ENCODE measurements at places on chromosomes 1 and 21.
A peak's percentile ranks its signal among the peaks of the same experiment; 100 is the strongest.

GRCh38 chr1:111538343-111539025, 35.1 kb upstream of the ADORA3 start:
- H3K36me3 ChIP-seq: no peaks in the 10 kb centered on the region
- no peak for DNase-seq
- peaks cover 9% of the 10 kb centered on the region for H3K27me3 ChIP-seq

DNA sequence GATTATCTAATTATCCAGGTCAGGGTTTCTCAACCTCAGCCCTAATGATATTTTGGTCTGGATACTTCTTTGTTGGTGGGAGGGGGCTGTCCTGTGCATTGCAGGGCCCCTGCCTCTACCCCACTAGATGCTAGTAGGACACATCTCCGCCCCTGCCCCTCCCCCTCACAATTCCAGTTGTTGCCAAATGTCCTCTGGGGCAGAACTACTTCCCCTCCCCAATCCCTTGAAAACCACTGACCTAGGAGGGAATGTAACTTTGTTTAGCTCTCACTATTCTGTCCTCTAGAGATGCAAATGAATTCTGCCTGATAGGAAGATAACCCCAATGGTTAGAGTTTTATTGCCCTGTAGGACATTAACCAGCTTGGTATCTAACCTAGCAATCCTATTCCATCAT, 8.1 kb downstream of the CACNA1S start:
- no peaks in the 10 kb centered on the region for H3K4me1 ChIP-seq
- no peak for DNase-seq
- H3K4me3 ChIP-seq: no peak overlapping the region
- H3K27me3 ChIP-seq: no peaks in the 10 kb centered on the region
- no peak overlapping the region for H3K27ac ChIP-seq

DNA sequence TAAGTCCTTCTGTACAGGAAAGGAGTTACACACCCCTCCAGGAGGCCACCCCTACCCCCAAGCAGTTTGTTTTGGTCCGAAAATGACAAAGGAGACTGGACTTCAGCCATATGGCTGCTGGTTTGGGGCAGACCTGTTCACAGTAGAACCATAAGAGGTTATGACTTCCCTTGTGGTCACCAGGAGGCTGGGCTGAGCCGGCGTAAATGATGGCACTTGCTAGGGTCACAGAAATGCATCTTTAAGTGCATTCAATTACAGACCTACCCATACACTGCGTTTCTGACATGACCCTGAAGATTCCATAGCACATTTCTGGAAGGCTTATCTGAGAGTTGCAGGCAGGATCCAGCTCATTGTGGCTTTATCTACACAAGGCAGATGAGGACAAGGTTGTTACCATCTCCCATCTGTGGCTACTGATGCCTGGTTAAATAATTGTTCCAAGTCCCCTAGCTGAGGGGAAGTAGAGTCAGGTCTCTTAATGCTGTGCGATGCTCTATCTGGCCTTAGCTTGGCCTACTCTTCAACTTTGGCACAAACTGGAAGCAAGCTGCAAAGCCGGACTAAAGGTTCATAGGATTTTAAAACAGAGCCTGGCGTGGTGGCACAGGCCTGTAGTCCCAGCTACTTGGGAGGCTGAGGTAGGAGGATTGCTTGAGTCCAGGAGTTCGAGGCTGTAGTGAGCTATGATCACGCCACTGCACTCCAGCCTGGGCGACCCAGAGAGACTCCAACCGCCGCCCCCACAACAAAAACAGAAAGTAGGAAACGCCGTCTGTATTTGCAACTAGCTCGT, 1.7 kb upstream of the TRIM67 start:
- no peak for DNase-seq
- no peak overlapping the region for H3K27ac ChIP-seq
- no peaks in the 10 kb centered on the region for H3K36me3 ChIP-seq
- H3K27me3 ChIP-seq: peaks cover 65% of the 10 kb centered on the region

DNA sequence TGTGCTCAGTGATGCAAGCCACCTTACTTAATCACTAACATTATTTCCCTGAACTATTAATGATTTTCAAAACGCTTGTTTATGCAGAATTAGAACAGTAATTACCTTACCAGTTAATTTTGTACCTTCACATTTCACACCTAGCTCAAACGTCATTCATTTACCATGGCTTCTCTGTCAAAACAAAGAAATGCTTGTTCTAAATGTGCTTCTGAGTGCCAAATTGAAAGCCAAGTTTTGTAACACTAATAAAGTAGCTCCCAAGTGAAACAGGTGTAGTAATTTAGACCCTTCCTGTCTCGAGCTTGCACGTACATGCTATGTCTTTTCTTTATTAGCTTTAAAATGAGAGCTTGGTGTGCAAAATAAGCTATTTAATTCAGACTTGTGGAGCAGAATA, 533.7 kb upstream of the PKN2 start:
- no peak overlapping the region for H3K4me3 ChIP-seq
- no peaks in the 10 kb centered on the region for H3K4me1 ChIP-seq
- no peak for DNase-seq
- no peaks in the 10 kb centered on the region for H3K27me3 ChIP-seq
- no peak overlapping the region for H3K27ac ChIP-seq

GRCh38 chr1:208565756-208566440, 321.7 kb upstream of the PLXNA2 start:
- H3K36me3 ChIP-seq: peaks cover 2% of the 10 kb centered on the region
- peaks cover 43% of the 10 kb centered on the region for H3K27me3 ChIP-seq
- no peak overlapping the region for H3K27ac ChIP-seq
- H3K4me3 ChIP-seq: no peak overlapping the region
- DNase-seq: no peak
- H3K4me1 ChIP-seq: no peaks in the 10 kb centered on the region

- DNase-seq: no peak
- no peak overlapping the region for H3K27ac ChIP-seq
- no peaks in the 10 kb centered on the region for H3K4me1 ChIP-seq
Measured at GRCh38 chr1:95770581-95770980, 536.6 kb downstream of the RWDD3 start.

- peaks cover 27% of the 10 kb centered on the region for H3K36me3 ChIP-seq
- no peaks in the 10 kb centered on the region for H3K4me1 ChIP-seq
- no peaks in the 10 kb centered on the region for H3K27me3 ChIP-seq
- no peak overlapping the region for H3K4me3 ChIP-seq
- no peak overlapping the region for H3K27ac ChIP-seq
Measured at GRCh38 chr1:219965285-219966070, 37.1 kb upstream of the SLC30A10 start.

- peaks cover 77% of the 10 kb centered on the region for H3K4me1 ChIP-seq
- H3K27ac ChIP-seq: peak overlapping the region; percentile 85
- peak overlapping the region; percentile 60 for H3K4me3 ChIP-seq
- no peak for DNase-seq
Measured at GRCh38 chr1:155969377-155969791, 9.0 kb downstream of the ARHGEF2 start.

DNA sequence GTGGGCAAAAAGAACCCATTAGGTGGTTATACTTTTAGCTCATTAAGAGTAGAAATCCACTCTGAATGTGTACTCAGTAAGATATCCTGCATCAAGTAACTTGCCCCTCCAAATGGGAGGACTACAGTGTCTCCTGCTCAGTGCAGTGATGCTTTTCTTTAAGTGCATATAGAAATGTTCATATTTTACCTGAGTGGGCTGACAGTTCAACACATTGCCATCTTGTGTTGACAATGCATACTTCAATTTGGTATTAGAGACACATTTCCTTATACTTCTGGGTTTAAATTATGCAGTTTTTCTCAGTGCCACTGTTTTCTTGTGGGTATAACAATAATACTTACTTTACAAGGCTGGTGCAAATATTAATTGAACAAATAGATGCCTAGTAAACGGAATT, 318.6 kb upstream of the TMPRSS15 start:
- no peaks in the 10 kb centered on the region for H3K4me1 ChIP-seq
- H3K36me3 ChIP-seq: no peaks in the 10 kb centered on the region
- H3K4me3 ChIP-seq: no peak overlapping the region
- no peaks in the 10 kb centered on the region for H3K27me3 ChIP-seq

Data from effector memory CD8-positive, alpha-beta T cell (primary cell).